ENCODE measurements at places on chromosomes 3 and 15.

GRCh38 chr3:23840521-23840920, 34.8 kb downstream of the UBE2E1 start:
- DNase-seq, result no peak

DNA sequence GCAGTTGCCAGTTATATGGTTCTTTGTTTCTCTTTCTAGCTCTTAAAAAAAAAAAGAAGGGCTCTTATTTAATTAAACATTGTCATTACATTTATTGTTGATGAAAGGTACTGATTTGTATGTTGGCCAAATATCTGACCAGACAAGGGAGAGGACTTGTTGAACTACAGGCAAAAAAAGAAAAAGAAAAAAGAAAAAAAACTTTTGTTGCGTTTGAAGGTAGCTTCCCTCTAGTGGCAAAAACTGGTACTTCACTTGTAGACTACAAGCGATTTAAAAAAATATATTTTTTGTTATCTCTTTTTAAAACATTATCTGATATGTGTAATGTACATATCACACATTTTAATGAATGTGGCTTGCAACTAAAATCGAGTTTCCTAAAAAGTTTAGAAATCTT, 280.6 kb downstream of the ROBO2 start:
- no peak for DNase-seq

GRCh38 chr15:78691851-78692421, 50.9 kb upstream of the CHRNB4 start:
- DNase-seq, result no peak

- DNase-seq, result no peak
Observed at GRCh38 chr3:20846066-20846465, 660.1 kb upstream of the SGO1 start.

- no peak for DNase-seq
Observed at GRCh38 chr15:77035999-77036471, 34.9 kb downstream of the TSPAN3 start.

- DNase-seq, result no peak
Observed at GRCh38 chr3:78050276-78051065, 1010.6 kb downstream of the ROBO2 start.

DNA sequence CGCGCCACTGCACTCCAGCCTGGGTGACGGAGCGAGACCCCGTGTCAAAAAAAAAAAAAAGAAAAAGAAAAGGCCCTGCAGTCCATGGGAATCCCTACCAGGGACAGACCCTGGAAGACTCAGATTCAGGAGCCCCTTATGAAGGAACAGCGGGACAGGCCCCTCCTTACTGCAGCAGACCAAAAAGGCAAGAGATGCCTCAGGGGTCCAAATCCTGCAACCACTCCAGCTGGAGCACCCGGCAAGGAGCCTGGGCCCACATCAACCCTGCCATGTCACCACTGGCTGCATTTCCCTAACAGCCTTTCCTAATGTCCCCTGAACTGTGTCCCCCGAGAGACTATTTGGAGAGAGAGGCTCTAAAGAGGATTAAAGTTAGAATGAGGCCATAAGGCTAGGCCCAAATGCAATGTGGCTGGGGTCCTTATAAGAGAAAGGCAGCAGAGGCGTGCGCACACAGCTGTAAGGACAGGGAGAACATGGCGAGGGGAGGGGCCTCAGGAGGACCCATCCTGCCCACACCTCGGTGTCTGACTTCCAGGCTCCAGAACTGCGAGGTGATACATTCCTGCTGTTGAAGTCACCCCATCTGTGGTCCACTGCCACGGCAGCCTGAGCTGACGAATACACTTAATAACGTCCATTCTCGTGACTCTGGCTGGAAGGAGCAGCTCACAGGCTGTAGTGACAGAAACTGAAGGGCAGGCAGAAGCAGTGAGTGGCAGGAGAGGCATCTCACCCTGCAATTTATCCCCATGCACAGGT, 78.1 kb downstream of the ATP10A start:
- DNase-seq, result no peak

DNA sequence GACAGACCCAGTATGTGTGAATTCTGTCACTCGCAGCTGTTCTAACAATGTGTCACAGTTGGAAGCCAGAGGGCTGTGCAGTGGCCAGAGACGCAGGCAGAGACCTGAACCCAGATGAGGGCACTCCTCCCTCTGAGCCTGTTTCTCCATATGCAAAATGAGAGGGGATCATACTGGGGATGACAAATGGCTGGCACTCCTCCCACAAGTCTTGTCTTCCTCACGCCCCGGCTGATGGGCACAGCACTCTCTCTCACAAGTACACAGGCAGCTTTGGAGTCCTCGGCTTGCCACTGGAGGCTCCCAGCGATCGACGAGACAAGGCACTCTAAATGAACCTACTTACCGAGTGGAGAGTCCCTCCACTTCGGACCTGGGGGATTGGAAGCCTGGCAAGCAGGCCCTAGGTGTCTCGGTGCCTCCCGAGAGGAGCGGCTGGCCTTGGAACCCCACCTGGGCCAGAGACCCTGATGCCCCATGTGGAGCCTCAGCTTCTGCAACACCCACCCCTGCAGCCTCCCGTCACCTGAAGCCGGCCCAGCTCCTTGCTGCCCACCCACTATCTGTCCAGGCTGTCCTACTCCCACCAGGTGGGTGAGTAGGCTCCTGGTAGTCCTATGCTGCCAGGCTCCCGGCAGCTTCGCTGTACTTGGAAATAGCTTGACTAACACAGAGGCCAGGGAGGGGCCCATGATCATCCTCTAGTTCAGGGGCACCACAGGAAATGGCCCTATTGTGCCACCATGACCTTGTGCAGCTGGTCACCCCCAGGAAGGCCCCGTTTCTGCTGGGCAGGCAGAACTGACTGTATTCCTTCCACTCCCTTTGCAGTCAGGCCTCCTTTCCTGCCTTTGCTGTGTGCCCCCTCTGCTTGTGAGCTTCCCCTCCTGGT, 65.0 kb upstream of the IQSEC1 start:
- no peak for DNase-seq

DNA sequence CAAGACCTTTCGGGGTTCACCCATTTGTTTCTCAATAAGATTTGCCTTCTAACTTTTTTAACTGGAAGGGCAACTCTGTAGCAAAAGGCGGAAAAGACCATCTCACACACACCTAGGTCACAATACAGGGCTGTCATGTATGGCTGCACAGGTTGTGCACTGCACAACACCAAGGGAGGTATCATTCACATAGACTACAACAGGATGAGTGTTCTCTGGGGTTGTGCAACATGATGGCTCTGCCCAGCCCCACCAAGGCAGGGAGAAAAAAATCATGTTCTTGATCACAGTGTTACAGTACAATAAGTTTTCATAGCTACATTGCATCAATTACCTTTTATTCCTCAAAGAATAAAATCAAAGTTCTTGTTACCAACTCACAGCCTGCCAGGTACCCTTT, 52.8 kb downstream of the ANXA2 start:
- DNase-seq, result no peak

GRCh38 chr15:47716516-47716915, 789 bp upstream of the SEMA6D start:
- DNase-seq, result no peak

GRCh38 chr3:14157951-14158350, 20.4 kb downstream of the XPC start:
- DNase-seq, result no peak

GRCh38 chr15:62770752-62771151, 271.8 kb upstream of the TPM1 start:
- no peak for DNase-seq

DNA sequence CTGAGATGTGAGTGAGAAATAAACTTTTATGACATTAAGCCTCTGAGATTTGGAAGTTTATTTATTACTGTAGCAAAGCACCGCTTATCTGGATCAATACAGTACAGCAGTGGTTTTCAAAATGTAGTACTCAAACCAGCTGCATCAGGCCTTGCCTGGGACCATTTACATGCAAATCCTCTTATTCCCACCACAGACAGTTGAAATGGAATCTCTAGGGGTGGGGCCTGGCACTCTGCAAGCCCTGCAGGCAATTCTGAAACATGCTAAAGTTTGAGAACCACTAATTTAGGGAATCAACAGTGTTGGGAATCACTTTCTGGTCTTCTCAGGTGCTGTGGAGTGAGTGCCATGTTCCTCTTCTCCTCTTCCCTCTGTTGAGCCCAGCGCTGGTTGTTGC, 77.8 kb upstream of the TAMM41 start:
- no peak for DNase-seq

DNA sequence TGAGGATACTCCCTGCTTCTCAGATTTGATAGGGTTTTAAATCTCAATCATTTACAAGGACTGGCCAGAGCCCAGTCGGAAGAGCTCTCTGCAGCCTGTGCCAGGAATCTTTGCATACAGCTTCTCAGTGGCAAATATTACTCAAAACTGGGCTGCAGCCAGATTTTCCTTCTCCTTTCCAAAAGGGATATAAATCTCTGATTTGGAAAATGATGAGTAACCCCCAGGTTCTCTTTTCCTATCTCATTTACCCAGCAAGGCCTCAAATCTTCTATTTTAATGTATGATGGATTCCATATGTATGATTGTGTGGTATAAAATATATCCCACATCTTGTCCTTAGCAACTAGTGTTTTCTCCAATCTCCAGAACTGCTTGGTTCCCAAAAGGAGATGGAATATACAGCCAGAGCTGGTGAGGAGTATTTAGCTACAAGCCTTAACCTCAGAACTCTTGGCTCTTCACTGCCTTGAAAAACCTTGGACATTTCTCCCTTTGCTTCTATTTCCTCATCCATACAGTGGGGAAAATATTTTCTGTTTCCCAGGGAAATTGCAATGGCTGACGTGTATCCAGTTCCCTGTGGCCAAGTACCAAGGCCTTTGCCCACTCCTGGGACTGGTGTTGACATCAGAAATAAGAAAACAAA, 114.4 kb downstream of the ATG7 start:
- no peak for DNase-seq

GRCh38 chr3:51887620-51888019, 12.2 kb upstream of the IQCF5 start:
- no peak for DNase-seq

- DNase-seq, result no peak
Observed at GRCh38 chr3:14804835-14805780, 13.7 kb upstream of the FGD5 start.

- DNase-seq, result no peak
Observed at GRCh38 chr15:96670389-96670788, 339.9 kb downstream of the NR2F2 start.

DNA sequence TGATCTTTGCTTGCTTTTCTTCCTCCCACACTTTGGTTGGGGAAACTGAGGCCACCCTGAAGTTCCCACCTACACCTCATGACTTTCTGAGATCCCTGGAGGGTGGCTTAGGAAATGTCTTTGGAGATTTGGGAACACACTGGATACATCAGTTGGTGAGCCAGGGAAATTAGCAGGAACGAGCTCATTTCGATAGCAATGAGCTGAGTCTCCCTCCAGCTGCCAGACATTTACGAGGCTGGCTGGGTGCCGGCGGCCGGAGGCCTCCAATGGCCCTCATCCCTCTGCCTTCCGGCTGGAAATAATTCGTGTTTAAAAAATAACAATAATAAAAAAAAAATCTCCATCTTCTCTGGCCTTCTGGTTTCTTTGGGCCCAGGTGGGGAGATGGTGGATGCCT, 38.8 kb downstream of the SMAD6 start:
- DNase-seq, result no peak

DNA sequence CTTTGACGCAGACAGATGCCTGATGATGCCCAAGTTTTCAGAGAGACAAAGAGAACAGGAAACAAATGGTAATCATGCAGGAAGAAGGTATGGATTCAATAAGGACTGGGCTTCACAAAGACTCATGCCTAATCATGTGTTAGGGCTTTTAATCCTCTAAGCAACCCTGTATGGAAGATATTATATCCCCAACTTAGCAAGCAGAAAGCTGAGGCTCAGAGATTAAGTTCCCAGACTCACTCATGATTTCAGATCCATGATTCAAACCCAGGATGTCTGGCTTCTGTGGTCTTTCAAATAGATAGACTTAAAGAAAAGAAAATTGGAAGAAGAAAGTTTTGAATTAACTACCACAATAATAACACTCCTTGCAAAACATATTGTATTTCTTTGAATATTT, 4.1 kb upstream of the CLASP2 start:
- DNase-seq, result no peak

GRCh38 chr3:25648107-25648535, 16.6 kb downstream of the TOP2B start:
- peak; percentile 71 for DNase-seq

GRCh38 chr3:60448696-60449095, 802.6 kb downstream of the FHIT start:
- no peak for DNase-seq

DNA sequence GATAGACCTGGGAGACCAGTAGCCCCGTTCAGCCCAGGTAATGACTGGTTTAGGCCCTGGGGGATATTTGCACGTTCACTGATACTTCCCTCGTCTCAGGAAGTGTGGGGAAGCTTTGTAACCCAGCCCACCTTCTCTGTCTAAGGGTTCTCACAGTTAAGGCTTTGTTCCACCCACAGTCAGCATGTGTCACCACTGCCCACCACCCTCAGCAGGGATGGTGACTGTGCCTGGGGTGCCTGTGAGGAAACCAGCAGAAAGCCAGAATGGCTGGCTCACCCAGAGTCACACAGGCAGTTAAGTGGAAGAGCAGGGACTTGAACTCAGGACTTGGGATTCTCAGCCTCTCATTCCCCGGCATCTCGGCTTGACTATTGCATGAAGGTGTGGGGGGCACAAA, 5.2 kb downstream of the KBTBD13 start:
- DNase-seq, result no peak

DNA sequence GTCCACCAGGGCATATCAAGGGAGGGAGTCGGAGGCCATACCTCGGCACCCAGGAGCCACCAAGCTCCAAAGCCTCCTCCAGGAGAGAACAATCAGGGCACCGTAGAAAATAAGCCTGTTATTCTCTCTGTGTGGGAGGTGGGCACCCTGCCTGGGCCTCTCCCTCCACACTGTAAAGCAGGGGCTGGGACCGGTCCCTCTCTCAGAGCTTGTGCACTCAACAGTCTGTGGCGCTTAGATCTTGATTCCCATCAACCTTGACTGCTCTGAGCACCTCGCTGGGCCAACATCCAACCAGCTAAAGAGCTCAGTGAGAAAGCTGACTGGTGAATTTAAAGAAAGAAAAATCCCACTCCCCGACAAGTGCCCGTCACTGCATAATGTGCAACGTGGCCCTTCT, 53.0 kb downstream of the PCSK6 start:
- DNase-seq, result no peak

GRCh38 chr3:109005443-109005842, 51.8 kb upstream of the GUCA1C start:
- DNase-seq, result no peak

- no peak for DNase-seq
Observed at GRCh38 chr3:8197384-8197783, 304.2 kb upstream of the LMCD1 start.
